ENCODE measurements at places on chromosomes 16 and 17. TPM values are rescaled to one million over a fixed set of nuclear protein-coding genes. Genes with fewer than 3 reads are reported as not detected.
A peak's percentile ranks its signal among the peaks of the same experiment; 100 is the strongest.

Gene ODAD4
- 1.0 TPM for total RNA-seq

DNA sequence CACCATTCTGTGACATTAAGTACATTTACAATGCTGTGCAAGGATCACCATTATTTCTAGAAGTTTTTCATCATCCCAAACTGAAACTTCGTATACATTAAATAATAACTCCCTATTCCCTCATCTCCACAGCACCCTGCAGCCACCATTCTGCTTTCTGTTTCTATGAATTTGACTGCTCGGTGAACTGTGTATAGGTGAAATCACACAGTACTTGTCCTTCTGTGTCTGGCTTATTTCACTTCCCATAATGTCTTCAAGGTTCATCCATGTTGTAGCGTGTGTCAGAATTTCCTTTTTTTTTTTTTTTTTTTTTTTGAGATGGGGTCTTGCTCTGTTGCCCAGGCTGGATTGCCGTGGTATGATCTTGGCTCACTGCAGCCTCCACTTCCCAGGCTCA is 20.4 kb downstream of the RAP1GAP2 start:
- no peaks in the 10 kb centered on the region for H3K36me3 ChIP-seq
- no peak for DNase-seq
- no peaks in the 10 kb centered on the region for H3K27me3 ChIP-seq
- no peak overlapping the region for H3K27ac ChIP-seq

GRCh38 chr16:47600376-47600775 is 139.2 kb downstream of the PHKB start:
- DNase-seq = no peak
- H3K27me3 ChIP-seq = no peaks in the 10 kb centered on the region
- H3K4me1 ChIP-seq = peaks cover 4% of the 10 kb centered on the region
- H3K4me3 ChIP-seq = no peak overlapping the region
- H3K27ac ChIP-seq = no peak overlapping the region

- no peak overlapping the region for H3K27ac ChIP-seq
- H3K4me1 ChIP-seq = peaks cover 2% of the 10 kb centered on the region
- H3K36me3 ChIP-seq = no peaks in the 10 kb centered on the region
- DNase-seq = no peak
- H3K4me3 ChIP-seq = no peak overlapping the region
Measured at GRCh38 chr17:43875476-43876147, 28.6 kb downstream of the CD300LG start.

GRCh38 chr17:8185582-8186445 is 4.2 kb downstream of the BORCS6 start:
- no peaks in the 10 kb centered on the region for H3K36me3 ChIP-seq
- no peaks in the 10 kb centered on the region for H3K27me3 ChIP-seq
- no peak overlapping the region for H3K4me3 ChIP-seq
- H3K4me1 ChIP-seq = peaks cover 20% of the 10 kb centered on the region
- DNase-seq = peak; percentile 90

GRCh38 chr16:87956365-87957231 is 5.4 kb downstream of the BANP start:
- H3K27ac ChIP-seq = peak overlapping the region; percentile 85
- H3K4me3 ChIP-seq = peak overlapping the region; percentile 80
- no peaks in the 10 kb centered on the region for H3K27me3 ChIP-seq
- DNase-seq = peak; percentile 73
- peaks cover 75% of the 10 kb centered on the region for H3K4me1 ChIP-seq

- no peak overlapping the region for H3K4me3 ChIP-seq
- no peak for DNase-seq
- H3K27me3 ChIP-seq = peaks cover 38% of the 10 kb centered on the region
- H3K36me3 ChIP-seq = peaks cover 5% of the 10 kb centered on the region
- H3K27ac ChIP-seq = no peak overlapping the region
- H3K4me1 ChIP-seq = no peaks in the 10 kb centered on the region
Measured at GRCh38 chr17:65823713-65824112, 262.3 kb upstream of the AXIN2 start.

- no peaks in the 10 kb centered on the region for H3K36me3 ChIP-seq
- H3K27me3 ChIP-seq = peaks cover 21% of the 10 kb centered on the region
- no peak overlapping the region for H3K27ac ChIP-seq
- H3K4me3 ChIP-seq = no peak overlapping the region
- no peaks in the 10 kb centered on the region for H3K4me1 ChIP-seq
Measured at GRCh38 chr17:33745047-33745760, 452.1 kb upstream of the ASIC2 start.

Gene PIPOX
- 3.2 TPM for total RNA-seq

GRCh38 chr17:59839651-59840328 is 53.0 kb downstream of the TUBD1 start:
- H3K4me1 ChIP-seq = peaks cover 62% of the 10 kb centered on the region
- no peak for DNase-seq
- peak overlapping the region; percentile 99 for H3K4me3 ChIP-seq
- no peaks in the 10 kb centered on the region for H3K27me3 ChIP-seq
- peaks cover 48% of the 10 kb centered on the region for H3K36me3 ChIP-seq
- peak overlapping the region; percentile 100 for H3K27ac ChIP-seq

- no peak for DNase-seq
- peaks cover 9% of the 10 kb centered on the region for H3K4me1 ChIP-seq
- H3K27ac ChIP-seq = no peak overlapping the region
- H3K36me3 ChIP-seq = no peaks in the 10 kb centered on the region
- H3K4me3 ChIP-seq = no peak overlapping the region
Measured at GRCh38 chr16:57179215-57179828, 6.5 kb downstream of the PSME3IP1 start.

Gene PNPO
- 39.9 TPM for total RNA-seq

Gene ESRP2
- total RNA-seq = 0.12 TPM

Gene CRYM
- total RNA-seq = not detected

DNA sequence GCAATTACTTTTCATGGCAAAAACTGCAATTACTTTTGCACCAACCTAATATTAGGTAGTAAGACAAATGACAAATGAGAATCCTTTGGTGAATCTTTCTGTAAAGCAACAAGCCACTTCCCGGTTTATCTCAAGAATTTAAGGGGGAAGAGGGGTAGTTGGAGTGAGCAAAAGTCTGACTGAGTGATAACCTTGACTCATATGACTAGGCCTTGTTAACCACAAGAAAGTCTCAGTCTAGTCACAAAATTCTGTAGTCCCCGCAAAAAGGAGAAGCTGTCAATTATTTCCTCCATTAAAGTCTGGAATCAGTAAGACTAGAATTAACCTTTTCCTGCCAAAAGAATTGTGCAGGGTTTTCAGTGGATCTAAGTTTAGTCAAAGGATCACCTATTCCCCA is 72.2 kb upstream of the GNAO1 start:
- no peak overlapping the region for H3K4me3 ChIP-seq
- H3K27ac ChIP-seq = no peak overlapping the region
- H3K27me3 ChIP-seq = peaks cover 7% of the 10 kb centered on the region

DNA sequence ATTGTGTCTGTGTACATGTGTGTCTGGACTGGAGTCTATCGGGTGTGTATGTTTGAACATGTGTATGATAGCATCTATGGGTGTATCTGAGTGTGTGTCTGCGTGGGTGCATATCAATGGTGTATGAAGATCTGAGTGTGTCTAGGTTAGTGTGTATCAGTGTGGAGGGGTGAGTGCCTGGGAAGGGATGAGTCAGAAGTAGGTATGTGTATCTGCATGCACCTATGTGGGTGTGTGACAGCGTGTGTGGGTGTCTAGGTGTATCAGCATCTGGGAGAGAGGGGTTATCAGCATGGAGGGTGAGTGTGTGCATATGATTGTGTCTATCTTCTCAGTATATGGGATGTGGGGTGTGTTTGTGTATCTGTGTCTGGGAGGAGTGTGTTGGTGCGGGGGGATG is 58.2 kb upstream of the LHX1 start:
- no peaks in the 10 kb centered on the region for H3K4me1 ChIP-seq
- H3K4me3 ChIP-seq = no peak overlapping the region
- H3K27me3 ChIP-seq = peaks cover 24% of the 10 kb centered on the region
- DNase-seq = no peak

- H3K4me1 ChIP-seq = peaks cover 12% of the 10 kb centered on the region
- peak; percentile 42 for DNase-seq
- H3K27ac ChIP-seq = no peak overlapping the region
- no peak overlapping the region for H3K4me3 ChIP-seq
- H3K36me3 ChIP-seq = no peaks in the 10 kb centered on the region
- peaks cover 18% of the 10 kb centered on the region for H3K27me3 ChIP-seq
Measured at GRCh38 chr17:45380046-45380765, 52.5 kb downstream of the ARHGAP27 start.

DNA sequence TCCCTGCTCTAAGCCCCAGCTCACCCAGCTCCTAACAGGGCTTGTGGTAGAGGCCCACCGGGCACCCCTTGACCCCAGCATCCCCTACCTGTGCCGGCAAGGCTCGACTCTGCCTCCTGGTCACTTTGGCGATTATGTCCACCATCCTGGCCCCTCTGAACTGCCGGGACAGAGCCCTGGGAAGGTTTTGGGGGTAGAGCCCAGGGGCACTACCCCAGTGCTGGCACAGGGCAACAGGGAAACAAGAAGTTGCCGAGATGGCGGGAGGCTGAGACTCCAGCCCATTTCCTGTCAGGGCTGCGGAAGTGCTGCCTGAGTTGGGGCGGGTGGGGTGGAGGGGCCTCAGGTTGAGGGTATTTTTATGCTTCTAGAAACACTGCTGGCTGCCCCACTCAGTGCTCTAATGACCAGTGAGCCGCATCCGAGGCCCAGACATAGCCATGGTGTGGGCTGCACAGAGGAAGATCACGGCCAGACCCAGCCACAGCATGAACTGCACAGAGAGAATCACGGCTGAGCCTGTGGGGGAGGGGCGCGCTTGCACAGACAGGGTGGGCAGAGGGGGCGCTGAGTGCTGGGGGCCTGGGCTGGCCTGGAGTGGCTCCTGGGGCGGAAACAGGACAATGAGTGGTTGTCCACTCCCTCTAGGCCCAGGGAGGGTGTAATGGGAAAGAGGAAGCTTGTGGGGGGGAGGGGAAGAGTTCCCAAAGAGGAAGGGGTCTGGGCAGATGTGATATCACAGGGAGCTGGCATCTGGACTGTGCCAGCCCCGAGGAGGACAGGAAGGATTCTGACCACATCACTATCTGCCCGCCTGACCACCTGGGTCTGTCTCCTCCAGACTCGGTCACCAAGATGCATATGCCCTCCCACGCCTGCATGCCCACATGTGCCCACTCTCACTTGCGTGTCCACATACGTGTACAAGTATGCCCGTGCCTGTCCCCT is 22.3 kb downstream of the ARHGAP27 start:
- H3K4me3 ChIP-seq = peak overlapping the region; percentile 94
- no peaks in the 10 kb centered on the region for H3K27me3 ChIP-seq
- peaks cover 50% of the 10 kb centered on the region for H3K4me1 ChIP-seq
- peak overlapping the region; percentile 96 for H3K27ac ChIP-seq

- H3K27ac ChIP-seq = peak overlapping the region; percentile 21
- H3K27me3 ChIP-seq = no peaks in the 10 kb centered on the region
- H3K36me3 ChIP-seq = no peaks in the 10 kb centered on the region
- no peak for DNase-seq
- no peak overlapping the region for H3K4me3 ChIP-seq
- no peaks in the 10 kb centered on the region for H3K4me1 ChIP-seq
Measured at GRCh38 chr17:1773696-1774181, 11.9 kb downstream of the SERPINF1 start.

Gene TMC8
- total RNA-seq = 87.1 TPM

DNA sequence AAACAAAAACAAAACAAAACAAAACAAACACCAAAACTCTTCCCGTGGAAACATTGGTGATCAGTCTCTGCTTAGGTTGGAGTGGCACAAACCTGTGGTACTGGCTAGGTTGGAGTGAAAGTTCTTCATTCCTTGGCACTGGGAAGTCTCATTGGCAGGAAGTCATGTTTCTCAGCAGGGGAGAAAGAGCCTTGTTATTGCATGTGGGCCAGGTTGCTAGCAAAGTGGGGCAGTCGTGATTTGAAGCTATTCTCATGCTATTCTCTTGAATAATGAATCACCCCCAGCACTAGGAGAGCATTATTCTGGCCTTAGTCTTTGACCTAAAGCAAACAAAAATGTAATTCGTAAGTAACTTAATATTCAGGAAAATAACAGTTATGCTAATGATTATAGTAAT is 24.3 kb upstream of the B4GALNT2 start:
- H3K27me3 ChIP-seq = peaks cover 8% of the 10 kb centered on the region
- H3K4me3 ChIP-seq = no peak overlapping the region
- no peaks in the 10 kb centered on the region for H3K36me3 ChIP-seq
- no peak overlapping the region for H3K27ac ChIP-seq
- DNase-seq = no peak

DNA sequence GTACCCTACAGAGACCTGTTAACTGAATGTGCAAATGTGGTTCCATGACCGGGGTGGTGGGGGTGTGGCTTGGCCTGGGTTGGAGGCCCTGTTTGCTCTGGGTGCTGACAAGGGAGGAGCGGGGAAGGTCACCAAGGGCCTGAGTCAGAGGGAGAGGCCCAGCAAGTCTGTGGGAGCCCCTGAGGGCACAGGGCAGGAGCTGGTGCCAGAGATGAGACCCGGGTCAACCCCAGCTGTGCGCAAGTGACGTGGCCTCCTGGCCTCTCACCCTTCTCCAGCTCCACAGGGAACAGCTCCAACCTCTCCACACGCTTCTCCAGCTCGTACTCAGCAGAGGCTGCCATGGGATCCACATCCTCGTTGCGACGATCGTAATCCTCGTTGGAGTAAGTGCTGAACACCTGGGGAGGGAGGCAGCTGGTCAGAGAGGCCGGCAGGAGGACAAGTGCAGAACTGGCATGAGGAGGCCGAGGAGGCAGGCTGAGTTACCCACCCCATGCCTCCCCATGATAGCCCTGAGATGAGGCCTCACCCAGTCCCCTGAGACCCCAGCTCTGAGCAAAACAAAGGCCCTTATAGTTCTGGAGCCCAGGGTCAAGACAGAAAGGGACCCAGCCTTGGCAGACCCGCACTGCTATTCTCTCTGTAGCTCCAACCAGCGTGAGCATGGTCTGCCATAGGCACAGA is 5.5 kb downstream of the PPP1R9B start:
- peaks cover 75% of the 10 kb centered on the region for H3K4me1 ChIP-seq
- H3K27me3 ChIP-seq = no peaks in the 10 kb centered on the region
- peak overlapping the region; percentile 97 for H3K27ac ChIP-seq
- peaks cover 19% of the 10 kb centered on the region for H3K36me3 ChIP-seq

Gene MLKL
- 17.1 TPM for total RNA-seq

DNA sequence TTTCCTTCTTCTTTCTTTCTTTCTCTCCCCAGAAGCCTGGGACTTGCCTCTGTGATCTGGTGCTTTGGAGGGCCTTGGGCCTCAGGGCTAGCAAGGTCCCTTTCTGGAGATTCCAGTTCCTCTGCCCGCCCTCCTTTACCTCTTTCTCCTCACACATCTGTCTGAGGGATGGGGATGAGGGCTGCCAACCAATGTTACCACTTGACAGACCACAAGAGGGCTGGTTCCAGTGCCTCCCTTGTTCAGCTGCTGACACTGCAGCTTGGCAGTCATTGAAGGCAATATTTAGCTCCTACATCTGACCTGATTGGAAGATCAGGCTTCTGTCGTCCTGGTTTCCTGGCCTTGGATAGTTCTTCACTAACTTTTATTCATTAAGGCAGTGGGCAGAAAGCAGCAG is 3.6 kb upstream of the ZNF652 start:
- H3K4me3 ChIP-seq = peak overlapping the region; percentile 20
- peaks cover 21% of the 10 kb centered on the region for H3K4me1 ChIP-seq
- DNase-seq = peak; percentile 69
- no peaks in the 10 kb centered on the region for H3K27me3 ChIP-seq
- peak overlapping the region; percentile 9 for H3K27ac ChIP-seq
- no peaks in the 10 kb centered on the region for H3K36me3 ChIP-seq

GRCh38 chr16:81447383-81448101 is 2.9 kb downstream of the CMIP start:
- peaks cover 11% of the 10 kb centered on the region for H3K36me3 ChIP-seq
- H3K27ac ChIP-seq = peak overlapping the region; percentile 90
- no peak for DNase-seq
- peaks cover 59% of the 10 kb centered on the region for H3K4me1 ChIP-seq

- no peak overlapping the region for H3K27ac ChIP-seq
- DNase-seq = no peak
- H3K4me3 ChIP-seq = no peak overlapping the region
- no peaks in the 10 kb centered on the region for H3K36me3 ChIP-seq
- no peaks in the 10 kb centered on the region for H3K4me1 ChIP-seq
- peaks cover 3% of the 10 kb centered on the region for H3K27me3 ChIP-seq
Measured at GRCh38 chr17:80187515-80187941, 17.7 kb downstream of the CARD14 start.

Gene ZNF287
- 8.1 TPM for total RNA-seq

Data from natural killer cell treated with Interleukin-12 subunit alpha and Interleukin-12 subunit beta and Interleukin-15 and Interleukin-18, amount 100 ng/mL, for 72 hours (primary cell).